ENCODE measurements at places on chromosomes 6 and 20.
A peak's percentile ranks its signal among the peaks of the same experiment; 100 is the strongest.

GRCh38 chr6:7323074-7323473 lies 10.1 kb upstream of the SSR1 start:
- no peak for DNase-seq

DNA sequence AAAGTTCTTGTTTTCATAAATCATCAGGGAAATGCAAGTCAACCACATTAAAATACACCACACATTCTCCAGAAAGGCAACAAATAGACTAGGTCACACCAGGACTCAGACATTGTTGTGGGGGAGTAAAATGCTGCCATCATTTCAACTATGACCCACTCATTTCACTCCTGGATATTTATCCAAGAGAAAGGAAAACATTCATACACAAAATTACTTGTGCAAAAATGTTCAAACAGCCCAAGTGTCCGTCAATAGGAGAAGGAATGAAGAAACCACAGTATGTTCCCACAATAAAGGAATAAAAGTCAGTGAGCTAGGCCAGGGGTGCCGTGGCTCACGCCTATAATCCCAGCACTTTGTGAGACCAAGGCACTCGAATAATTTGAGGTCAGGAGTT lies 81.5 kb upstream of the QKI start:
- no peak for DNase-seq

- DNase-seq: no peak
Measured at GRCh38 chr6:158249340-158249836, 62.9 kb upstream of the TULP4 start.

DNA sequence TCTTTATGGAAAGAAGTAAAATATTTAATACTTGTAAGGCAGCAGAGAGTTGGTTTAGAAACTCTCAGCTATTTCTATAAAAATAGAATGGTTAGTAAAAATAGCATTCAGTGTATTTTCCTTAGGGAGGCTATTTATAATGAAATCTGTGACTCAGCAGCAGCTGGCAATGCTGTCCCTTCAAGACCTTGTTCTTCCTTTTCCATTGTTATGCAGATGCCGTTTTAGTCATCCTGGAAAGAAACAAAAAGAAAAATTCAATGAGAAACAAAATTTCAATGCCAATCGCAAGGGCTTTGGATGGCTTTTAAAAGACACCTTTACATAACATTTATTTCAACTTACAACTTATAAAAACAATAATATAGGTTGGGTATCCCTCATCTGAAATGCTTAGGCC lies 17.5 kb downstream of the MPC1 start:
- no peak for DNase-seq

GRCh38 chr20:22099348-22099747 lies 393.9 kb downstream of the PAX1 start:
- DNase-seq: no peak

GRCh38 chr6:403659-404655 lies 12.4 kb downstream of the IRF4 start:
- DNase-seq: peak; percentile 78

All from activated CD8-positive, alpha-beta memory T cell treated with anti-CD3 and anti-CD28 coated beads for 24 hours (primary cell).